Cardiac muscle cell (in vitro differentiated cells and primary cell): ENCODE measurements at places on chromosomes 7 and 10.

DNA sequence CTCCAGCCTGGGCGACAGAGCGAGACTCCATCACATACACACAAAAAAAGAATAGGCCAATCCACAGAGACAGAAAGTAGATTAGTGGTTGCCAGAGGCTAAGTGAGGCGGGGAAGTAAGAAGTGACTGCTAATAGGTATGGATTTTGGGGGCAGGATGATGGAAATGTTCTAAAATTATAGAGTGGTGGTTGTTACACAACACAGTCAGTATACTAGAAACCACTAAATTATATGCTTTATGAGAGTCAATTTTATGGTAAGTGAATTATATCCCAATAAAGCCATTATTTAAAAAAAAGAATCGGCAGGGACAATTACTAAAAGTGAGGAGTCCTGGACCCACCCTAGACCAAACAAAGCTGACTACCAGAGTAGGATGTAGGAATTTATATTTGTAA lies 24.3 kb downstream of the DENND2A start:
- H3K27me3 ChIP-seq, result no peaks in the 10 kb centered on the region
- DNase-seq, result no peak
- H3K36me3 ChIP-seq, result no peaks in the 10 kb centered on the region
- H3K4me3 ChIP-seq, result no peak overlapping the region
- H3K27ac ChIP-seq, result no peak overlapping the region
- H3K4me1 ChIP-seq, result no peaks in the 10 kb centered on the region

- peaks cover 45% of the 10 kb centered on the region for H3K4me1 ChIP-seq
- no peaks in the 10 kb centered on the region for H3K27me3 ChIP-seq
- H3K4me3 ChIP-seq, result no peak overlapping the region
- no peak for DNase-seq
Observed at GRCh38 chr10:86798611-86799010, 42.2 kb downstream of the BMPR1A start.

DNA sequence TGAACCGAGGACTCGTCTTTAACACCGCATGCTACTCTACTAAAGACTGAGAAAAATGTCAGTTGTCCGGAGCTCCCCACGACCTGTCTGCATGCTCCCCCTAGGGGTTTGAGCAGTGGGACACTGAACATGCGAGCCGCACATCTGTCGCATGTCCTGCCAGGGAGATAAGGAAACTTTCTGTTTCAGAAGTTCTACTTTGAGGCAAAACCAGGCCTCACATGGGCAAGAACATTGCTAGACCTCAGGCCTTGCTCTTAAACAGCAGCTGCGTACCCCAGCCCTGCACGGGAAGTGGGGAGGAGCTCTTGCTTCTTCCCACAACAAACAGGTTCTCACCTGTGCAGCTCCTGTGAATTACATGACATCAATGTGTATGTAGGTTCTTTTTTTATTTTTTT lies 30.3 kb upstream of the HERPUD2 start:
- DNase-seq, result no peak
- no peaks in the 10 kb centered on the region for H3K27me3 ChIP-seq
- H3K4me3 ChIP-seq, result no peak overlapping the region

- no peaks in the 10 kb centered on the region for H3K27me3 ChIP-seq
- H3K4me3 ChIP-seq, result no peak overlapping the region
- DNase-seq, result no peak
- no peaks in the 10 kb centered on the region for H3K36me3 ChIP-seq
- no peaks in the 10 kb centered on the region for H3K4me1 ChIP-seq
Observed at GRCh38 chr7:36005293-36005692, 147.8 kb upstream of the EEPD1 start.

- H3K36me3 ChIP-seq, result no peaks in the 10 kb centered on the region
- H3K27ac ChIP-seq, result no peak overlapping the region
- DNase-seq, result no peak
- no peaks in the 10 kb centered on the region for H3K4me1 ChIP-seq
Observed at GRCh38 chr10:120732067-120732466, 119.1 kb upstream of the WDR11 start.

DNA sequence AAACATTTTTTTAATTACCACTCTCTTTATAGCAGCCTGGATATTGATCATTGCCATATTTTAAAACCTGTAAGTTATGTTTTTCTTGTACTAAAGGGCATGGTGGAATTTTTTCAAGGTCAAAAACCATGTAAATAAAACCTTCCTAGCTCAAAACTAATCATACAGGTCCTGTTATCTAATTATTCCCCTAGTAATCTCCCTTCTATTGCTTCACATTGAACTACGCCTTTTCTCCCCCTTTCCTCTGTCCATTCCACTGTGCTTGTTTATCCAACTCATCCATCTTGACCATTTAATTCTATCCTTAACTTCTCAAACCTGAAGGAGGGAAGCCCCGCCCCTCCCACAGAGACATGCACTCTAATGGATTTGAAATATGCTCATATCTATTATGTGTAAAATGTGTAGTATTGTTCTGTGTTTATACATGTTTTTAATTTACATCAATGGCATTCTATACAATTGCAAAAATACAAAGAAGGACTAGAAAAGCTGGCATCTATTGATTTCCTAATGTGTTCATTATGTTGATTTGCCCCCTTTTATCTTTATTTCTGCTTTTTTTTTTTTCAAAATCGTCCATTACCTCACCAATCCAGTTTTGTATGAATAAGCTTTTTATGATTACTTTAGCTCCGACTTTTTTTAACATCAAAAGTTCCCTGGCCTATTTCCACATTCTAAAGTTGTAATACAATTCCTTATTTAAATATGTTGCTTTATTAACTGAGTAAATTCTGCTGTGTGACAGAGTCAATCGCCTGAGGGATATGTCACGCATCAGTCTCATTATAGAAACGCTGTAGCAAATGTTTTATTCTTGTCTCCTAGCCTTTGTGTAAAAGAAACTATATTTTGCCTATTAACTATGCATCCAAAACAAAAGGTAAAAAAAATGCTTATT lies 61.0 kb downstream of the MET start:
- no peak overlapping the region for H3K27ac ChIP-seq
- no peaks in the 10 kb centered on the region for H3K27me3 ChIP-seq
- H3K4me3 ChIP-seq, result no peak overlapping the region
- H3K36me3 ChIP-seq, result no peaks in the 10 kb centered on the region

DNA sequence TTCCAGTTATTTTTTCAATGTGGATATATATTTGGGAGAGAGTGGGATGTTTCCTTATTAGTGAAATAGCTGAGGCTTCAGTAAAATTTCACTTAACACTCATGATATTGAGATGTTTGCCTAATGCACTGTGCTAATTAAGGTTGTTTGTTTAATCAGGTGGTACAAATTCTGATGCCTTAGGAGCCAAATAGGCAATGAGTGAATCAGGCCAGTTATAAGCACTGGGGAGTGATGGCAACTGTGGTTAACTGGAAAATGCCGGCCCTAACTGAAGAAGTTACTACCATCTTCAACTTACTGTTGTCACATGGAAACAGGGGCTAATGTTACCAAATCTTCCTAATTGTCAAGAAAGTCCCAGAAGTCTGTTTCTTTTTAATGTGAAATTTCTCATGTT lies 32.0 kb downstream of the VCL start:
- peaks cover 21% of the 10 kb centered on the region for H3K4me1 ChIP-seq
- no peak for DNase-seq
- no peaks in the 10 kb centered on the region for H3K27me3 ChIP-seq
